ENCODE measurements at places on chromosomes 2 and 18.

DNA sequence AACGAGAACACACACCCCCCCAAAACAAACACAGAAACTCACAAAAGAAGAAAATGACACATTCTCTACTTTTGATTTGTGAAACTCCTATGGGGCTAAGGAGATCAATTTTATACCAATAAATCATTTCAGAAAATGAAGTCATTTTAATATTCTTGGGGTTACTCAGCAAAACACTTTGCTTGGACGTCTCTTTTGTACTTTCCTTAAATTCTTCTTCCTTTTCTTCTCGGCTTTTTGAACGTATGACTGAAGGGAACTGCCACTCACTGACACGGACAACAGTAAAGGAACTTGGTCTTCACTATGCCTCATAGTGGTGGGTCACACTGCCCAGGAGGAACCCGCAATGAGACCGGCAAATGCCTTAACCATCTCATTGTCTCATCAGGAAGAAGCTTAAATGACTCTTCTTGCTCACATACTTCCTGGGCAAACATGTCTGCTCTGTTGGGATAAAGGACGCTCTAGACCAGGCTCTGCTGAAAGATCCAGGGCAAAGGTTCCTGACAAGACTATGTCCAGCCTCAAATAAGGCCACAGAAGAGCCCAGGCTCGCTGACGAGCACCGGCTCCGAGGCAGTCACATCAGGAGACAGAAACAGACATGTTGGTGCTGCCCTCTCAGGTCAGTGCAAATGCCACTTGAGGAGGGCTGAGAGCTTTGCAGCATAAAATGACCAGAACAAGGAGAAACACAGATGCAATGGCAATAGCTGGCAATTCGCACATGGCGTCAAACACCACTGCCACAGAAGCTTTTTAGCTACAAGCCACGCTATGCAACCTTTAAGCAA is 205.5 kb downstream of the TGIF1 start:
- DNase-seq: no peak

GRCh38 chr2:207139552-207139951 is 26.2 kb downstream of the KLF7 start:
- no peak for DNase-seq

- DNase-seq: no peak
These were observed 67.1 kb downstream of the SUMO1 start for GRCh38 chr2:202171241-202171825.

- no peak for DNase-seq
These were observed 168.3 kb downstream of the RNF152 start for GRCh38 chr18:61724532-61724931.

DNA sequence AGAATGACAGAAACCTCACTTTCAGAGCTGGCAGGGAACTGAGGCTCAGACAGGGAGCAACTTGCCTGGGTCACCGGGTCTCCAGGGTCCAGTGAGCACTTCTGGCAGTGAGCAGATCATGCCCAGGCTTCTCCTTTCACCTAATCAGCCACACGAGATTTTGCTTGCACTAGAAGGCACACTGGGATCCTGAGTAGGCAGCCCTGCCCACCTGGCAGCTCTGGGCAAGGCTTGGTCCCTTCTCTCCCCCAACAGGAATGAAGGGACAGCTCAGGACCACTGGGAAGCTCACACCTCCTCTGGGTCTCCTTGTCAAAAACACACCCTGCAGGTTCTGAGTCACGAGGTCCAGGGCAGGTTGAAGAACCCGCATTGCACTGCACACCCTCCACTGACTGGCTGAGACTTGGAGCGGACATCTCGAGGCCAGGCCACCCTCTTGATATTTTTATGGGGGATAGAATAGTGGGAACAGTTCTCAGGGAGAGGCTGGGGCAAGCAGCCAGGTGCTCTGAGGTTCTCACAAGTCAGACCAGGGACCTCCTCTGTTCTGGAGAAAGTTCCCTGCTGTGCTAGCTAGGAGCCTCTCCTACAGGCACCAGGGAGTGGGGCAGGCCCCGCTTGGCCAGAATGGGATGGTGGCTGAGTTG is 5.7 kb downstream of the MAL start:
- DNase-seq: no peak

GRCh38 chr2:30139131-30139870 is 7.5 kb upstream of the YPEL5 start:
- DNase-seq: no peak

- peak; percentile 8 for DNase-seq
These were observed 78.0 kb downstream of the PTPN4 start for GRCh38 chr2:119837759-119838158.

DNA sequence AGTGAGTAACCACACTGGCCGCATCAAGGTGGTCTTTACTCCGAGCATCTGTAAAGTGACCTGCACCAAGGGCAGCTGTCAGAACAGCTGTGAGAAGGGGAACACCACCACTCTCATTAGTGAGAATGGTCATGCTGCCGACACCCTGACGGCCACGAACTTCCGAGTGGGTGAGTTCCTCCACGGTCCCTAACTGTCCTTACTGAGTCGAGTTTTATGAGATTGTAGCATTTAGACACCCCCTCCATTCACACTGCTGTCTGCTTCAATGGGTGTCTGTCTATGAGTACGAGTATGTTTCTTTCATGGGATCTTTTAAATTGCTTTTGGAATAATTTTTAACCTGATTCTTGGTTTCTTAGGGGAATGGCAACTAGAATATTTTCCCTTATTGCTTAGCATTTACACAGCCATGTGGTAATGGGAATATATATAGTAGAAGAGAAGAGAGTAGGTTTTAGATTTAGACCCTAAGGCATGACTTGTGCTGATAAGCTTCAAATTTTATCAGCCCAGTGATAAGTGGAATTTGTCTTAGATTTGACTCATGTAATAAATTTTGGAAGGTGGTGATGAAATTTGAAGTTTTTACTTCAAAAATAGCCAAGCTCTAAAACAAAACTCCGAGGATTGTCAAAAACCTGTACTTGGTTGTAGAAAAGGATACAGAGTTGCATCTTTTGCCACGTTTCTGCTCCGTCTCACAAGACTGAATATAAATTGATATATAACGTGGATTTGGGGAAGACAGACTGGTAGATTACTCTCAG is 188.2 kb downstream of the LTBP1 start:
- DNase-seq: no peak

- DNase-seq: no peak
These were observed 2.8 kb upstream of the NRP2 start for GRCh38 chr2:205679410-205680009.

DNA sequence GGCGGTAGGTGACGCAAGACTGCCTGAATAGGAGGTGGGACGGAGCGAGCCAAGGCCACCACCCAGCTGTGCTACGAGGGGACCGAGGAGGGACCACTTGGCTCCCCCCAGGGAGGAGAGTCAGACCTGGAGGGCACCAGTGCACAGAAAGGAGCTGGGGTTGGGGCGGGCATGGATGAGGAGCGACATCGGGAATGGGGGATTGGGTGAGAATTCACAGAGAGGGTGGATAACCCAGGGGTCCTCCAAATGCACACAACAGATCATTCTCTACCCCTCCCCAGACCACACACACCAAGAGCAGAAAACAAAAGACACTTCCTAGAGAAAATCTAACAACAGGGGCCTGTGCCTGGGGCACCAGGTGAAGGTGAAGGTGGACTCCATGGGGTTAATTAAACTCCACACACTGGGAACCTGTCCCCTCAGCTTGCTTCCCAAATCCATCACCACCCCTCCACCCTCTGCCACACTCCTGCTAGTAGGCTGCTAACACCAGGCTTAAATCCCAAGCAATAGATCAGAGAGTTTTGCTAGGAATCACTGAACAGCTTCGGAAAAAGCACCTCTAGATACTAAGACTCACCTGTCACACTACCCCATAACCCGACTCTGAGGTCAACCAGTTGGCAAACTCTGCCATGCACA is 274.6 kb downstream of the EIPR1 start:
- peak; percentile 19 for DNase-seq

DNA sequence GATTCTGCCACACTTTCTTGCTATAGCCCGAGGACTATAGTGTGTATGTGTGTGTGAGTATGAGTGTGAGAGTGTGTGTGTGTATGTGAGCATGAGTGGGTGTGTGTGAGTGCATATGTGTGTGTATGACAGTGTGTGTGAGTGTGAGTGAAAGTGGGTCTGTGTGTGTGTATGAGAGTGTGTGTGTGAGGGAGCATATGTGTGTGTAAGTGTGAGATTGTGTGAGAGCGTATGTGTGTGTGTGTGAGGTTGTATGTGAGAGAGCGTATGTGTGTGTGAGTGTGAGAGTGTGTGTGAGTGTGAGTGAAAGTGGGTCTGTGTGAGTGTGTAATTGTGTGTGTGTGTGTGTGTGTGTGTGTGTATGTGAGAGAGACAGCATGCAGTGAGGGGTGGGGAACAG is 89.0 kb upstream of the ACSL3 start:
- DNase-seq: no peak

DNA sequence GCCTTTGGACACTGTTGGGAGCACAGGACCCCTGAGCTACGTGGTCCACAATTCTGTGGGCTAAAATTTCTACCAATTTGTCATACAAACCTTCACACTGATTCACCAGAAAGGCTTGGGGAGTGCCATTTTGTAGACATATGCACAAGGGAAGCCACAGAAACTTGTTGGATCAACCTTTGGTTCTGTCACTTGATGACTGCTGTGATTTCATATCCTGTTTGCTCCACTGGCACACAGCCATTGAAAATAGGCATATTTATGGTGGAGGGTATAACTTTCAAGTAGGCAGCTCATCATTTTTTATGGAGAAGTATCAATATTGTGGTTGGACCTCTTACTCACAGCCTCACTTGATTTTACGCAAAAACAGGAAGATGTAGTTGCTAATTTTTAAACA is 10.5 kb downstream of the NAPG start:
- no peak for DNase-seq

GRCh38 chr2:172357442-172357841 is 69.9 kb upstream of the ITGA6 start:
- DNase-seq: no peak

- no peak for DNase-seq
These were observed 15.4 kb upstream of the OTOS start for GRCh38 chr2:240155745-240156390.

- no peak for DNase-seq
These were observed 158.6 kb upstream of the DLX2 start for GRCh38 chr2:172261292-172261691.

- no peak for DNase-seq
These were observed 328.5 kb downstream of the AGPS start for GRCh38 chr2:177721087-177721486.

DNA sequence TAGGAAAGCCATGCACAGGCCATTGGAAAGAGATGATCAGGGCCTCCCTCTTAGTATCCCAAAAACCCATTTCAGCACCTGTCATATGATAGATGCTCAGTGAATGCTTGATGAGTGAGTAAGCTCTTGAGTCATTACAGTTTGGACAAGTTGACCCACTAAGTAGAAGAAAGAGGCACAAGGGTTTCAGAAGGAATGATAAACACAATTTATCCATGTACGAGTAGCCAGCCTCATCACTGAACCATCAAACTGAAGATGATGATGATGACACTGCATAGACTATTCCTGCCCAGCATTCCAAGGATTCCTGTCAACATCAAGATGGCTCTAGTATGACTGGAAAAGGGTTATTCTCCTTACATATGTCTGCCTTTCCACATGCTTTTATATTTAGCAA is 596.0 kb downstream of the BCL11A start:
- DNase-seq: no peak

DNA sequence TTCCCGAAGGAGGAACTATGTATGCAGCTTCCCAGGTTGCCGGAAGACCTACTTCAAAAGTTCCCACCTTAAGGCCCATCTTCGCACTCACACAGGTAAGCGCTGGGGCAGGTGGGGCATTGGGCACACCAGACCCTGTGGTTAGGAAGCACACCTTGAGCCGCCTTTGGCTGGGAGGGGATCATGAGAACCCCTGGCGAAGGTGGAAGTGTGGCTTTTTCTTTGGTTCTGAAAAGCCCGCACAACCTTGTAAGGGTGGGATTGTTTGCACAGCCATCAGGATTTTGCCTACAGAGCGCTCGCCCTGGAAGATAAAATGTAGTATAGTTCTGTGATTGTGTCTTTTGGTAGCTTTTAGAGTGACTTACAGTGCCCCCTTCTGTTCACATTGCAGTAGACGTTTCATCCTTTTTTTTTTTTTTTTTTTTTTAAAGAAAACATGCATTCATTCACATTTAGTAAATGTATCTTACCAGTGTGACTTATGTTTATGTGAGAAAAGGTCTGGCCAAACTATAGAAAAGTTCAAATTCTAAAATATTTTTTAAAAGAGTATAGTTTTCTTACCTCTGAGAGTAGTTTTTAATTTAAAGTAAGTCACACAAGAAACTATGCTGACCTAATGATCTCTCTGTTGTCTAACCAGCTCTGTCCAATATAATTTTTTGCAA is 5.3 kb downstream of the KLF11 start:
- DNase-seq: peak; percentile 41

- DNase-seq: no peak
These were observed 10.1 kb upstream of the MAL start for GRCh38 chr2:95015261-95015912.

- DNase-seq: peak; percentile 88
These were observed 181.8 kb downstream of the SNTG2 start for GRCh38 chr2:1132328-1132969.

DNA sequence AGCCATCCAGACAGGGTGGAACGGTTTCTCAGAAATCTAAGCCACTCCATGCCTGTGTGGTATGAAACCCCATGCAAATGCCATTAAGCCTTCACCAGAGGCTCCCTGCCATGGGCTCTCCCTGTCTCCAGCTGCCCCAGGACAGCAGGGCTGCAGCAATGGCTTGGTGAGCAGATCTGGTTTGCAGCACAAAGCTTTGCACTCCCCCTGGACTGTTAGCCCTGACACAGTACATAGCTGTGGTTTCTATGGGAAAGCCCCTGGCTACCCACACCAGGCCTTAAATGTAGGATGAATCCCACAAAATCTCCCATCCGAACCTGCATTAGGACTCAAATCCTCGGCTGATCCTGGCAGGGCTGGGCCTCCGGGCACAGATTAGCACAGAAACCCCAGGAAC is 291.6 kb downstream of the TNS1 start:
- no peak for DNase-seq

DNA sequence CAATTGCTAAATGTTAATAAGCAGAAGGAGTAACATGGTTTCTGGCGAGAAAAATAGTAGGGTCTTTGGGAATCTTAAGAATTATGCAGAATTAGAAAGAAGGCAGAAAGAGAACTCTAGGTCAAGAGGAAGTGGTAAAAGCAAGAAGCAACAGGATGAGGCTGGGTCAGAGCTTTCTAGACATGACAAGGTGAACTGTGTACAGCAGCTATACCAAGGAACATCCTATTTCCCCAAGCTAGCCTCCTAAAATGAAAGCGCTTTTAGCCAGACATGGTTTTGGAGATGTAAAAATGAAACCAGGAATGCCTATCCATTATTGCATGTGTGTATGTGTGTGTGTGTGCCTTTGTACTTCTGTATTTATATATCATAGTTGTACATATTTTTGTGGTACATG is 42.3 kb upstream of the STAT1 start:
- no peak for DNase-seq

- no peak for DNase-seq
These were observed 215.6 kb upstream of the PKDCC start for GRCh38 chr2:41832218-41832617.

Measured in NCI-H2081 (cell line).